Activated B cell treated with CpG ODN at 0.5 μM for 24 hours (primary cell): ENCODE measurements at places on chromosomes 7 and 10. TPM values are rescaled to one million over a fixed set of nuclear protein-coding genes. Genes with fewer than 3 reads are reported as not detected.

GRCh38 chr10:4024027-4024426 lies 239.0 kb upstream of the KLF6 start:
- DNase-seq = no peak

DNA sequence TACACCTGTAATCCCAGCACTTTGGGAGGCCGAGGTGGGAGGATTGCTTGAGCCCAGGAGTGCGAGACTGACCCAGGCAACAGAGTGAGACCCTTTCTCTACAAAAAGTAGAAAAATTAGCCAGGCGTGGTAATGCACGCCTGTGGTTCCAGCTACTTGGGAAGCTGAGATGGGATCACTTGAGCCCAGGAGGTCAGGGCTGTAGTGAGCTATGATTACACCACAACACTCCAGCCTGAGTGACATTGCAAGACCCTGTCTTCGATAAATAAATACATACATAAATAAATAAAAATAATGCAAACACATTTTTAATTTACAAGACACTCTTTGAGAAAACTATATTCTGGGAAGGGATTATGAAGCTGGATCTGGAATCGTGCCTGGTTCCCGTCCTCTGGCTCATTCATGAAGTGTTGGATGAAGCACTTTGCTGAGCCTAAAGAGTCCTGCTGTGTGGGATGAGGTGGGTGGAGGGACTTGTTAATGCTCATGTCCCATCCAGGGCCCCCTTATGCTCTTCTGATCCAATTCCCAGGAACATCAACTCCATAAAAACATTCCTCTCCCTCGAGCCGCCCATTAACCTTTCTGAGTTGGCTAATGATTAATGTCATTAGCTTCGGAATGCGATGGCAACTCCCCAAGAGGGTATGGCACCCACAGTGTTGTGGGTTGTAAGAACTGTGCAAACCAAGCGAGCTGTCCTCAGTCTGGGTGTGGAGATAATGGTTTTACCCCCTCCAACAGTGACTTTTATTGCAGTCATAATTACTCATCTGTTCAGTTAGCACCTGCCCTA lies 236.3 kb downstream of the BAMBI start:
- no peak for DNase-seq

- no peak for DNase-seq
Observed at GRCh38 chr7:66211429-66211828, 6.3 kb downstream of the TPST1 start.

- no peak for DNase-seq
Observed at GRCh38 chr10:74822101-74822500, 4.3 kb upstream of the KAT6B start.

DNA sequence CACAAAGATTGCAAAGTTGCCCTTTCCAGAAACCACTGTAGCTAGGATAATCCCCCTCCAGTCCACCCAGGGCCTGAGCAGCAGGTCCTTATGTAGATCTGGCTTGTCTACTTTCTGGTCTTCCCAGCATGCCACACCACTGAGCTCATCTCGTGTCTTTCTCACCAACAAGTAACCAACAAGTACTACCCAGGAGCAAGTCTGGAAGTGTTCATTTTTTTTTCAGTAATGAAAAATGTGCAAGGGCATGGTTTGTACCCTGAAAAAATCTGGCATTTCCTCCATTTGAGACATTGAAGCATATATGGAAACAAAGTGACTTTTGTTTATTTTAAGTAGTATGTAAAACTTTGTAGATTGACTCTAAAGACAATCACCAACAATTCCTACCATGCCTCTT lies 120.8 kb downstream of the INHBA start:
- no peak for DNase-seq

GRCh38 chr7:149462101-149462520 lies 1.2 kb upstream of the ZNF777 start:
- no peak for DNase-seq

GRCh38 chr7:1158203-1159126 lies 1.5 kb downstream of the ZFAND2A start:
- no peak for DNase-seq

- DNase-seq = no peak
Observed at GRCh38 chr10:105729428-105729827, 1088.3 kb downstream of the SORCS3 start.

GRCh38 chr7:29077176-29077575 lies 69.2 kb downstream of the CPVL start:
- no peak for DNase-seq

DNA sequence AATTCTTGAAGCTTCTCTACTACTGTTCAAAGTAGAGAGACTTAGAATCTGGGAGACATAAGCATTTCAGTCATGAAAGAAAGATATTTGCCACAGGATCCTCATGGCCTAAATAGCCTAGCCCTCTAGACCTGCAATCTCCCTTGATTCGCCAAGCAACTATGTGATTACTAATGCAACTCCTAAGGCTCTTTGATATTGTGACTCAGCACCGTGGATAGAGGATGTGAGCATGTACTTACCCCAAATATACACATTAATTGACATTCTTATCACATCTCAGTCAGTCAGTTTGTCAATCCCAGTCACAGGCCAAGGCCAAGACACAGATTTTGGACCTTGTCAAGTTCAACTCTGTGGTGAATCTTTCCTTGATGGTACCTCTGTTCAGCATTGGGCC lies 42.6 kb downstream of the GPR37 start:
- no peak for DNase-seq

DNA sequence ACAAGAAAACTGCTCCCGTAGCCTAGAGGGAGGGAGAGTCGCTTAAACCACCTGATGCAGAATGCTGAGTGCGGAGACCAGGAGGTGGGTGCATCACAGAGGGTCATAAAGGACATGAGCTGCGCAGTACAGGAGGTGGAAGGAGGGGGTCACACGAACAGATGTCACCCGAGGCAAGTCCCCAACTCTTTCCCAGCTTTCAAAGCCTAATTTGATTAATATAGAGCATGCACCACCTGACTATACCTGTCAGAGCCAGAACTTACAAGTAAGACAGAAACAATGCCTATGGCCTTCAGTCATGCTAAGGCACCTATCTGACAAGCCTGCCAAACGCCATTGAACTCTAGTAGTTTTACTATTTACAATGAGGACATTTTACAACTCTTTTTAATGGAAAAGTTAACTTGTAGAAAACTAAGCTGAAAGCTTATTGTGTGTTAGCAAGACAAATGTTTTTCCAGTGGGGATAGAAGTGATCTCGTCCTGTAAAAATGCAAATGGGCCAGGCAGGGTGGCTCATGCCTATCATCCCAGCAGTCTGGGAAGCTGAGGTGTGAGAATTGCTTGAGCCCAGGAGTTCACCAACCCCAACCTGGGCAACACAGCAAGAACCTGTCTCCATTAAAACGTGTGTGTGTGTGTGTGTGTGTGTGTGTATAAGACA lies 1.1 kb upstream of the VOPP1 start:
- DNase-seq = no peak

- DNase-seq = no peak
Observed at GRCh38 chr7:92485974-92486373, 8.2 kb upstream of the ERVW-1 start.

DNA sequence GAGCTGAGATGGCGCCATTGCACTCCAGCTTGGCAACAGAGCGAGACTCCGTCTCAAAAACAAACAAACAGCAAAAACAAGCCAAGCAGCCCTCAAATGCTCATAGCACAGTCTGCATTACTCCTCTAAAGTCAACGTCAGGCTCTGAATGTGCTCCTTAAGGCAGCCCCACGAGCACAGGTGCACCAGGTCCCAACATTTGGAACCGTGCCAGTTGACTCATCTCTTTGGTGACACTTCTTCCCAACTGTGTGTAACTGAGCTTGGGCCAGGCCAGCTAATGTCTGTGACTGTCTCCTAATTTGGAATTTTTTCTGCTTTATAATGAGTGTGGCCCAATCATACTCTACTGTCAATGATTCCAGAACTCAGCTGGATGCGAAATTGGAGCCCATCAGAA lies 66.3 kb upstream of the EFCAB10 start:
- DNase-seq = no peak

DNA sequence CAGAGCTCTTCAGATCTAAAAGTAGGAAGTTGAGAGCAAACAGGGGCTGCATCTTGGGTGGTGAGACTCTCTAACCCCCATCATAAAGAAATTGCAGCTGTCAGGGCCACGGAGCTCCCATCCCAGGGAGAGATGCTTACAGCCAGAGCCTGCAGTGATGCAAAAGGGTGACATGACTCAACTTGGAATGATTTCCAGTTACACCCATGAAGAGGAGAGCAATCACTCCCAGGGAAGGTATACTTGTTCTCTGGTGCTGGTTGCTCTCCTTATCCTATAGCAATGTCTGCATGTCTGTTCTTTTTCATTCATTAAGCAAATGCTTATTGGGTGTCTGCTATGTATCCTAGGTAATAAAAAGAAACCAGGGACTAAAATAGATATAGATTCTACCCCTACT lies 228.0 kb downstream of the RAB11FIP2 start:
- DNase-seq = no peak

GRCh38 chr10:119413093-119413453 lies 129.4 kb downstream of the RGS10 start:
- no peak for DNase-seq

- DNase-seq = no peak
Observed at GRCh38 chr7:30115709-30116297, 19.0 kb upstream of the MTURN start.

GRCh38 chr7:3246127-3246526 lies 54.9 kb upstream of the SDK1 start:
- no peak for DNase-seq

DNA sequence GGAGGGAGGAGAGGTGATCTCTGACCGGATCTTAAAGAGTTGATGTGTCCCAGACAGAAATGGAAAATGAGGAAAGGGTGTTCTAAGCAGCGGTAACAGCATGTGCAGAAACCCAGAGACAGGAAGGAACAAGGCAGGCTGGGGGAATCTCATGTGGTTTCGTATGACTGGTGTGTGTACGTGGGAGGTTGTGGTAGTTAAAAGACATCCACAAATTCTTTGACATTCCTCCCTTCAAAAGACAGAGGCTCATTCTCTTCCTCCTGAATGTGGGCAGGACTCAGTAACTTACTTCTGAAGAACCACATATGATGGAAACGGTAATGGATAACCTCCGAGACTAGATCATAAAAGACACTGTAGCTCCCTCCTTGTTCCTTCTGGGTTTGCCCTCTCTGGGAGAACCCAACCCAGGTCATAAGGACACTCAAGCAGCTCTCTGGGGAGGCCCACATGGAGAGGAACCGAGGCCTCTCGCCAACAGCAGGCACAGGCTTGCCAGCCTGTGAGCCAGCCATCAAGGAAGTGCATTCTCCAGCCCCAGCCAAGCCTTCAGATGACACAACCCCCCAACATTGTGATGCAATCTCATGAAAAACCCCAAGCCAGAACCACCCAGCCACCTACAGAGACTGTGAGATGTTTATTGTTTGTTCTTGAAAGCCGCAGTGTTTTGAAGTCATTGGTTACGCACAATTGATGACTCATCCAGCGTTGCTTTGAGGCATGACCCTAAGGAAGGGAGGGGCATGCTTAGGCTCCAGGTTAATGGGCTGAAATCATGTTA lies 116.0 kb downstream of the SLIT1 start:
- no peak for DNase-seq

FASTK gene
- total RNA-seq = 97.6 and 103 TPM in 2 replicates

BLNK gene
- 238 and 267 TPM in 2 replicates for total RNA-seq

CUZD1 gene
- 2.2 and 2.5 TPM in 2 replicates for total RNA-seq

SPDYE17 gene
- total RNA-seq = not detected in 2 replicates

ADGRA1 gene
- not detected in 2 replicates for total RNA-seq

GJD4 gene
- not detected in 2 replicates for total RNA-seq

RINT1 gene
- total RNA-seq = 31.1 and 35.5 TPM in 2 replicates

ITIH2 gene
- total RNA-seq = not detected in 2 replicates

PLCE1 gene
- total RNA-seq = not detected in 2 replicates

BHLHA15 gene
- 0.35 TPM in 1 of 2 replicates, not detected in the other for total RNA-seq

OR2A42 gene
- not detected in 2 replicates for total RNA-seq
